ENCODE measurements at places on chromosomes 2 and 18.

- DNase-seq: no peak
Measured at GRCh38 chr18:54806526-54806925, 21.8 kb upstream of the RAB27B start.

DNA sequence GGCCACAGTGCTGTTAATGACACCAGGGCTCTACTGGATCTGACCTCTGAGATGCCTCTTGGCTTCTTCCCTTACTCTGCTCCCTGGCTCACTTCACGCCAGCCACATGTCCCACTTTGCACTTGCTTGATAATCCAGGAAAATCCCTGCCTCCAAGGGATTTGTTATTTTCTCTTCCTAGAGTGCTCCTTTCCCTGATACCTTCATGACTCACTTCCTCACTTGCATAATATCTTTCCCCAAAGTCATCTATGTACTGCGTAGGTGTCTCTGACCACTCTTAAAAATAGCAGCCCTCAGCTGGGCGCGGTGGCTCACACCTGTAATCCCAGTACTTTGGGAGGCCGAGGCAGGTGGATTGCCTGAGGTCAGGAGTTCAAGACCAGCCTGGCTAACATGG is 572.3 kb downstream of the PLCL1 start:
- no peak for DNase-seq

DNA sequence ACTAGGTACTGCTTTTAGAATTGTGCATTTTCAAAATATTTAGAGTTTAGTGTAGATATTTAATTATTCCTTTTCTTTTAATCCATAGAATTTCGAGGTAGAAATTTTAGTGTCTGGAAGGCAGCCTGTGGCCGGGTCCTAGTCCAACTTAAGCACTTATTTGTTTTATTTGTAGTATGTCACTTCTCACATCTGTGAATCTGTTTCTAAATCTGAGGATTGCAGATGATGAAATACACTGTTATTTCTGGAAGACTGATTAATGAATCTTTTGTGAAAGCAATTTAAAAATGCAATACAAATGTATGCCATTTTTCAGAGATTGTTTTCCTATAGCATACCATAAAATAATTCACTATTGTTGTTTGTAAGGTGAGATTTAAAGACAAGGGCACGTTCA is 483.9 kb upstream of the TRIB2 start:
- DNase-seq: no peak

DNA sequence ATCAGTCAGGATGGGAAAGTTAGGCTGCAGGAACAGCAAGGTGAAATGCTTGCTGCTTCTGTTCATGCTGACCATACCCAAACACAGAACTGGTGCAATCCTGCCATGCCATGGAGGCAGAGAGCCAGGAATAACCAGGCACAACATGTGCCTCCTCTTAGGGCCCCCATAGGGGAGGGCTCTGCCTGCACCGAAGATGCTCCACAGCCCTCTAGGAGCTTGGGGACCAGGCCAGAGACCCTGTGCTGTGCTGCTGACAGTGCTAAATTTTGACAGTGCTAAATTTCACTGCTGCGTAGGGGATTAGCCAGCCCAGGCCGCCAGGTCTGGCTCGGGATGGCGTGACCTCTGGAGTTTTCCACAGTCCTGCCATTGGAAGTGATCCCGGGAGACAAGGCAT is 173.3 kb downstream of the SH3RF3 start:
- DNase-seq: no peak

GRCh38 chr2:7816944-7817343 is 864.9 kb upstream of the ID2 start:
- DNase-seq: no peak

DNA sequence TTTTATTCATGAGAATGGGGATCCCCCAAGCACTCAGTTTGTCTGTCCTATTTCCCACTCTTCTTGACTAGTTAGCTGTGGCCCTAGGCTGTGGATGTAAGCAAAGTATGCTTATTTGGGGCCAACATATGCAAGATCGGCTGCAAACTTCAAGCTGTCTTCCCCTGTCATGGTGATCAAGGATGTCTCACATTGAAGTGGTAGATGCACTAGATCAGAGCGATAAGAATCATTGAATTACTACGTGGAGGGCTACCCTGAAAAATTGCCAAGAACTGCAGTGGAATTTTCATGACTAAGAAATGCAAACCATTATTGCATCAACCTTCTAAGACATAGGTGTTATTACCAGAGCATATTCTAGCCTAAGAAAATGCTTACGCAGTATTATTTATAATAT is 527.4 kb downstream of the RNF144A start:
- no peak for DNase-seq

DNA sequence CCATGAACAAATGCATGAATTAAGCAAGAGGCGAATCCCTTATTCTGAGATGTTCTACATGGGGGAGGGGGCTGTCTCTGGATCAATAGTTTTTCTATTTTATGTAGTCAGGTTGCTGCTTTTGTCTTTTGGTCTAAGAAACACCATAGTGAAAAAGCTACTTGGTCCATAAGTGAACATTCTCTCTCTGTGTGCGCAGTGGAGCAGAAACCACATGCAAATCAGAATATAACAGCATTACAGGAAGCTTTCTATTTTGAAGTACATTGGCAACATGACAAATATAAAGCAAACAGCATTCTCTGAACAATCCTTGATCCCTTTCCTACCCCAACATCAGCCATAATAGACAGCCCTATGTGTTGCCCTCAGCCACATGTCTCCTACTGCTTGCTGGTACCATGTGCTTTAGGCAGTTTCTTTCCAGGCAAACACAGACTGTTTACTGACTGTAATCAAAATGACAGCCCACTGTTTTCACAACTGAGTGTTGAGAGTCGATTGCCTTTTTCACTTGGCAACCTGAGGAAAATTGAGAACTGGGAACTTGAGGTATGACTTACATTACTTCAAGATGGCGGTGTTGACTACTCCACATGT is 10.6 kb downstream of the SCN3A start:
- no peak for DNase-seq

DNA sequence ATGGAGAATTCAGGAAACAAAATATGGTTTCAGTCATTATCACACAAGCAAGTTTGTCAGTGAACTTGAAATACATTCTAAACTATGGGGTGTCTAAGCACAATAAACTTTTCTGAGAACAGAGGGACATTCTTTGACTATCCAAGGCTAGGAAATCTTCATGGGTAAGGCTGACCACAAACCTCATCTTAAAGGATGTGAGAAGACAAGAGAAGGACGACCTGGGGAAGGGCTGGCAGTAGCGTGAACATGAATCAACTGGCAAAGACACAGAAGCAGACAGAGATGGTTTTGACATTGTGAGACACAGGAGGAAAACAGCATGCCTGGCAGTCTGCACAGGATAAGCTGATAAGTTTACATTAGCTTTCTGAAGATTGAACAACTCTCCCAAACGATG is 752.4 kb upstream of the SLC8A1 start:
- no peak for DNase-seq

DNA sequence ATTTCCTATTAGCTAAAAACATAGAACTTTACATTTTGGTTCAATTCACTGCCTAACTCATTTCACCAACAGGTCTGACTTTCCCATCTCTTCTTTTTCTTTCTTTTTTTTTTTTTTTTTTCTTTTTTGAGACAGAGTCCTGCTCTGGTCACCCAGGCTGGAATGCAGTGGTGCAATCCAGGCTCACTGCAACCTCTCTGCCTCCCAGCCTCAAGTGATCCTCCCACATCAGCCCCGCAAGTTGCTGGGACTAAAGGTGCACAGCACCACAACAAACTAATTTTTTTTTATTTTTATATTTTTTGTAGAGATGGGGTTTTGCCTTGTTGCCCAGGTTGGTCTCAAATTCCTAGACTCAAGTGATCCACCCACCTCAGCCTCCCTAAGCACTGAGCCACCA is 57.8 kb upstream of the HNRNPA3 start:
- DNase-seq: no peak

DNA sequence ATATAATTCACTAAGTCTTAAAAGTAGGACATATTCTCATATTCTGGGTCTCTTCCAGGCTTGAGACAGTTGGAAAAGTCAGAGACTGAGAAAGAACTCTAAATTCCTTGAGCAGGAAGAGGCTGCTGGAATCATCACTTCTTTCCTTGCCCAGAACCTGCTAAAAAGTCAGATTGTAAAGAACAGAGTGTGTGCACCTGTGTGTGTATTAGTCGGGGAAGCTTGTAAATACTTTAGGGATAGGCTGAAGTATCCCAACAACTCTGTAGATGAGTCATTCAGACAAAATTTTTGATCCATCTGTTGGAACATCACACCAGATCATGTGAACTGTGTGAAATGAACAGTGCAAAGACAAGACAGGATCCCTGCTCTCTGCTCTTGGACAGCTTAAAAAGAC is 16.1 kb downstream of the GAREM1 start:
- DNase-seq: no peak

- DNase-seq: no peak
Measured at GRCh38 chr2:100178085-100178788, 35.8 kb upstream of the AFF3 start.

GRCh38 chr18:45522371-45522770 is 92.9 kb upstream of the SLC14A2 start:
- DNase-seq: no peak

DNA sequence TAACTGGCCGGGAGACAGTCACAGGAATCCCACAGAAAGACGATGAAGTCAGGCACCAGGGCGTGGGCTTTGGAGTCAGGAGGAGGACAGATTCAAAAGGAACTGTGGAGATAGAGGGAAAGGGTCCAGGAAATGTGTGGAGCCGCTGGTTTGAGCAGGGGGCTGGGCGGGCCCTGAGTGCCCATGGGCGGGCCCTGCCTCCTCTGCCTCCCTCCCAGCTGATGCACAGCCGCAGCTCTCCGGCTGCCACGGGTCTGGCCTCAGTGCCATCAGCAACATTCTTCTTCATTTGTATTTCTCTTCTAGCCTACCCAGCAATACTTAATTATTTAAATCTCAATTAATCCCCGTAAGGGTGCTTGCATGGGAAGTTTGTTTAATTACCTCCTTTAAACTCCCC is 432.3 kb downstream of the NBAS start:
- no peak for DNase-seq

GRCh38 chr2:215888680-215889079 is 124.7 kb downstream of the MREG start:
- DNase-seq: no peak

DNA sequence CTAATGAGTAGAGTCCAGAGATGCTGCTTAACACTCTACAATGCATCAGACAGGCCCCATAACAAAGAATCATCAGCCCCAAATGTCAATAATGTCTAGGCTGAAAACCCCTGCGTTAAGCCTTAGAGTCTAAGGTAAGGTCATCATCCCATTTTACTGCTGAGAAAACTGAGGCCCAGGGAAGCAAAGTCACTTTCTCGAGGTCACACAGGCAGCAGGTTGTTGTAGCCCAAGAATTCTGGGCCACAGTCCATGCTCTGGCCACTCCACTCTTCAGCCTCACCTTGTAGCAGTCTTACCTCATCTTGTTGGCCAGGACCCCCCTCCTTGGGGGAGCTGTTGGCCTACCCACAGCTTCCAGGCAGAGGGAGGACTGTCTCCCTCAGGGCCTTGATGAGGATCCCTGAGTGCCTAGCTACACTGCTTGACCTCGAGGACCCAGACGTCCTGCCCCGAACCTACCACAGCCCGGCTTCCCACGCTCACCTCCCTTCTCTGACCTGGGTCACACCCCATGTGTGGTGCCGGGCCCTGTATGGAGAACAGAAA is 54.4 kb downstream of the SMAD7 start:
- no peak for DNase-seq

Data from stimulated activated CD4-positive, alpha-beta T cell treated with anti-CD3 and anti-CD28 coated beads, Interleukin-1b, Interleukin-23, amount 100 ng/mL, for 1 hour (primary cell).